Right renal pelvis (tissue), 4 donors: ENCODE measurements at places on chromosomes 1 and 21.

DNA sequence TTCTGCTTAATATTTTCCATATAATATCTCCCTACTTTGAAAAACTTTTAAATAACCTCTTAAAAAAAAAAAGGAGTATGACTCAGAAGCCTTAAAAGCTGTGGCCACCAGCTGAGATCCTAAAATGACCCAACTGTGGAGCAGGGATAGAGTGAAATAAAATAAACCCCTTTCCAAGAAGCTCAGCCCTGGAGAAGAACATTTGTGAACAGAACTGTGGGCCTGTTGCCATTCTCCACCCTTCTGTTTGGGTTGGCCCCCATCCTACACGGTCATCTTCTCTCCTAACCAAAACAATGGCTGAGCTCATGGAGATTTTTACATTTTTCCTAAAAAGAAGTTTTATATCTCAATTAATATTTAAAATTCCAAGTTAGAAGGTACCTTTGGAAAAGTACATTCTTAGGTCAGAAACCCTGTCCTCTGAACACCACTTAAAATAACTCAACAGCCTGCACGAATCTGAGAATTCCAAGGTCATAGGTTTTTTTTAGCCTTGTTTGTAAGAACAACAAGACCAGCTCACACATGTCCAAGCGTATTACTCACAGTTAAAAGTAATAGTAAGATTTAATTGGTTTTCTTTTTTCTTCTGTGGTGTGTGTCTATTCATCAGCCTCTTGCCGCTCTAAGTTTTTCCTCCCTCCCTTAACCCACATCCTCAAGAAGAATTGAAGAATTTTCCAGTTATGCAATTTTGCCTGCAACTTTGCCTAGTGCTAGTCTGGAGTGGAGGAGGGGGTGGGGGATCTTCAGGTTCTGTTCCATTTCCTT is 107.7 kb upstream of the ERRFI1 start:
- DNase-seq: no peak

GRCh38 chr1:247548769-247549182 is at the start of gene GCSAML:
Gene GCSAML, plus strand, starts transcription at chr1:247549134. Its CDS starts 58 bp downstream, at chr1:247549192.
- DNase-seq: no peak

- DNase-seq: no peak
Measured at GRCh38 chr1:112044745-112045144, 55.3 kb upstream of the KCND3 start.

- DNase-seq: no peak
Measured at GRCh38 chr1:17976854-17977253, 130.7 kb upstream of the IGSF21 start.

GRCh38 chr1:116311756-116312680 is 61.0 kb upstream of the ATP1A1 start:
- DNase-seq: no peak

DNA sequence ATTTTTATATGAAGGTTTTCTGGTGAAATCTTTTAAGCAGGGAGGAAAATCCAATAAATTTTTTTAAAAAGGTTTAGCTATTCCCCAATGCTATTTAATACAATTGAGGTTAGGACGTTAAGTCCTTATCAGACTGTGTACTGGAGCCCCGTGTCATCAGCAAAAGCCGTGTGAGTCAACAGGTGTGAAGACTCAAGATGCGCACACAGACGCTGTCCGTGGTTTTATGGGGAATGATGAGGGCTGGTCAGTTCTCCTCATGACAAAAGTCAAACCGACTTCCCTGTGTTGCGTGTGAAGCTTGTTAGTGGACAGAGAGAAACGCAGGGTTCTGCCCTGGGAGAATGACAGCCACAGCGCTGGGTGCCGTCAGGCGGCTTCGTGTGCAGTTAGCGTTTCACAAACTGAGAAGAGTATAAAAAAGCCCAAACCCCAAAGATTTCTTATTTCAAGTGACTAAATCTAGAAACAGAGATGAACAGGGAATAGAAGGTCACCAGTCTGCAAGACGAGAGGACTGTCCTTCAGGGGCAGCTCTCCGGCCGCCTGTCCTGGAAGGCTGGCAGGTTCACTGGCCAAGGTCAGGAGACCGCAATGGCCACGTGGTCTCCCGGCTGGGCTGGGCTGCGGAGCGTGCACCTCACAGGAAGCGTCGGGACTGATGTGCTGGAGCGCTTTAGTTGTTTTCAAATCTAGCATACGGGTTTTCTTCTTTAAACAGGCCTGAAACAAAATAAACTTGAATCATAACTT is 22.4 kb downstream of the PTTG1IP start:
- no peak for DNase-seq

DNA sequence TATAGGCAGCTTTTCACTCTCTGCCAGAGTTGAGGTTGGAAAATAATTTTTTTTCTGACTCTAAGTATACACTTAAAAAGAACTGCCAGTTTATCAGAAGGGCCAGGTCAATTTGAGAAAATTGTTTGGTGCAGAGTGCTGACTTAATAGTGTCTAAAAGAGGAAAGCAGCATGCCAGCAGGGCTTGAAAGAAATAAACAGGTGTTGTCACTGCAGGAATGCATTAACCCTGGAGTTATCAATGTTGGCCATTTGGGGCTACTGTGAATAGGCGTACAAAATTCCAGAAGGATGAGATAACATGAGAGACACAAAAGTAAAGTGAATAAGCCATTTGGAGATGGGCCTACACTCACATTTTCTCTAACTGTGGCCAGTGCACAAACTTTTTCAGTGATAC is 220.6 kb upstream of the PLD5 start:
- DNase-seq: no peak

- DNase-seq: no peak
Measured at GRCh38 chr1:115183721-115184259, 94.5 kb upstream of the TSPAN2 start.

DNA sequence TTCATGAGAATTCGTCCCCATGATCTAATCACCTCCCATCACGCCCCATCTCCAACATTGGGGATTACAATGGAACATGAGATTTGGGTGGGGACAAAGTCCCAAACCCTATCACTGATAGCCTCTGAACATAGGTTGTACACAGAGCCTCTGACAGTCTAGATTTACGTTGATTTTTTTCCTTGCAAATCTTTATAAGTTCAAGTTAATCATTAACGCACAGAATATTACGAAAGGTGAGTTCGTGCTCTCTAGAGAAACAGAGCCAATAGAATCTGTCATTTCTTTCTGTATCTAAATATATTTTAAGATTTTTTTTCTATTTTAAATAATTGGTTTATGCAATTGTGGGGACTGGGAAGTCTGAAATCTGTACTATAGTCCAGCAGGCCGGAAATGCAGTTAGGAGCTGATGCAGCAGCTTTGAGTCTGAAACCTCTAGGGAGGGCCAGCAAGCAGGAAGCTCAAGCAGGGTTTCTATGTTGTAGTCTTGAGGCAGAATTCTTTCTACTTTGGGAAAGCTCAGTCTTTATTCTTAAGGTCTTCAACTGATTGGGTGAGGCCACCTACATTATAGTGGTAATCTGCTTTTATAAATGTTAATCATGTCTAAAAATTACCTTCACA is 61.0 kb downstream of the SELENOF start:
- no peak for DNase-seq

DNA sequence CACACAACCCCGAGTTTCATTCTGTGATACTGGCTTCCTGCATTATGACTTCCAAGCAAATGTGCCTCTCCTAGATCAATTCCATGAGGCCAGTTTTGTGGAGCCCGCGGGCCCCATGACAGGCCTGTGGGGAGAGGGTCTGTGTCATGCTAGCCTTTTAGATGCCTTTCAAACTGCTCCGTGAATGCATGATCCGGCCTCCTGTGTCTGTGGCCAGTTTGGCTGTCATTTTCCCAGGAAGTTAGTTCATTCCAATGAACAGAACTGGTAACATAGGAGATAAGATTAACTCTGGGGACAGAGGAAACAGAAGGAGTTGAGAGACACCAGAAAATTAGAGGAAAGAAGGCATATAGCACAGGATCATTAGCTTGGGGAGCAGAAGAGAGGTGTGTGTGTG is 3.2 kb downstream of the FNDC7 start:
- no peak for DNase-seq

DNA sequence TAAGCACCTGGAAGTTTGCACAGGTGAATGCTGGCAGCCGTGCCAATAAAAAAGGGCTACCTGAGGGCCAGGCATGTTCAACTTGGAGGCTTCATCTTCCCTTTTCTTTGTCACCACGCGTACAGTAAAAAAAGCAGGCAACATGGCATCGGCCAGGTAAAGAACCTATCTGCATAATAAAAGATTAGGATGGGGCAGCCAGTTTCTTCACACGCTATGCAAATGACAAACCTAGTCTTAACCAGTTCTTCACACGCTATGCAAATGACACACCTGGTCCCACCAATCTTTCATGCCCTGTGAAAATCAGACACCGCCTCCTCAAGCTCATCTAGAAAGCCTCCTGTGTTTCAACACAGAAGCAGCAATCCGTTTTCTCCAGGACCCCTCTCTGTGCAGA is 413.4 kb downstream of the HLX start:
- DNase-seq: no peak

- DNase-seq: no peak
Measured at GRCh38 chr1:22607154-22607553, 29.3 kb upstream of the C1QA start.

GRCh38 chr1:162075862-162076261 is 6.4 kb downstream of the NOS1AP start:
- no peak for DNase-seq

DNA sequence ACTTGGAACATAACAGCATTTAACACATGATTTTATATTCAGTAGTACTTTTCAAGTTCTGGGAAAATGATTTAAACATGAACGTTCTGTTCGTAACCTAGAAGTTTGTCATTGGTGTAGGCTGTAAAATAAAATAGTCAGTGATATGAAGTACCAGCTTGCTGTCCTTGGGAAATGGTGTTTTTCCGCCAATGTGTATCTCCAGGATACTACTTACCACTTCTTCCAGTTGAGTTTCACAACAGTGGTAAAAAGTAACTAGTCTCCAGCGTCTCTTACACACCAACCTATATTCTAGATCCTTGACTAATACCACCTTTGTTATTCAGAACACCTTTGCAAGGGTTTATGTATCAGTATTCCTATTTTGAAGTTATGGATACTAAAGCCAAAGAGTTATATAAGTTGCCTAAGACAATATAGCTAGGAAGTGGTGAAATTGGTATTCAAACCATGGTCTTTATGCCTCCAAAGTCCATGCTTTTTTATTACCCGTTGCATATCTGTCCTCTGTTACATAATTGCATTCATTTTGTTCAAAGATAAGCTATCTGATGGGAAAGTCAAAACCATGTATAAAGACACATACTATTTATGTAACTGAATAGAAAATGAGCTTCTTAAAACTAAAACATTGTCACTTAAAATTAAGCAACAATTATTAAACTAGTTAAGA is 43.1 kb downstream of the HOOK1 start:
- no peak for DNase-seq

DNA sequence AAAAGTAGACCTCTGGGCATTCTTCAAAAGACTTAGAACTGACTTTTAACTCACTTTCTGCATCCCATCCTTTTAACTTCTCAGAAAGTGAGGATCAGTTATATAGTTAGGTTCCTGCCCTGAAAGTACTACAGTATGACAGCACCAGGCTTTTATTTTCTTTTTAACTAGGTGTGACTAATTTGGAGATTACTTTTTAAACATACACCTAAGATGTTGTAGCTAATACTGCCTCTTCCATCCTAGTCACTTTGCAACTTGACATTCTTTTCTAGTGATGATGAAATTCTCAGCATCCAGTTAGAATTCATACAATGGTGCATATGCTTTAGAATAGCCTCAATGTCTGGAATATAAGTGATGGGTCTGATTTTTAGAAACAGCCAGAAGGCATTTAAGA is 24.6 kb downstream of the RUNX1 start:
- no peak for DNase-seq

GRCh38 chr1:118013336-118013735 is 83.8 kb downstream of the WDR3 start:
- DNase-seq: no peak

DNA sequence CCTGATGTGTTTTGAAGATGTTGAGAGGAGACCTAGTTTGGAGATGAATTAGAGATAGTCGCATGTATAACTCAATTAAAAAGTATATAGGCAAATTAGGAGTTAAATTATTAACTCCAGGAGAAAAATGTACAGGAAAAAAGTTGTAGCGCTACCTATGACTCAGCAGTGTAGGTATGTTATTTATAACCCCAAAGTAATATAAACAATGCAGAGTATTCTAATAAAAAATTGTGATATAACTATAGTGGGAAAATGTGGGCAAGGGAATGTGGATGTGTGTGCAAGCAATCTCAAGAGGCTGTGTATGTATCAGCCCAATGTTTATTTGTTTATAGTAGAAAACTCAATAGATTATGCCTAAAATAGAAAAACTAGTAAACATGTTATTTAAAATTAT is 144.5 kb downstream of the BRINP2 start:
- no peak for DNase-seq

- DNase-seq: no peak
Measured at GRCh38 chr1:236063919-236064673, 794 bp downstream of the NID1 start.

DNA sequence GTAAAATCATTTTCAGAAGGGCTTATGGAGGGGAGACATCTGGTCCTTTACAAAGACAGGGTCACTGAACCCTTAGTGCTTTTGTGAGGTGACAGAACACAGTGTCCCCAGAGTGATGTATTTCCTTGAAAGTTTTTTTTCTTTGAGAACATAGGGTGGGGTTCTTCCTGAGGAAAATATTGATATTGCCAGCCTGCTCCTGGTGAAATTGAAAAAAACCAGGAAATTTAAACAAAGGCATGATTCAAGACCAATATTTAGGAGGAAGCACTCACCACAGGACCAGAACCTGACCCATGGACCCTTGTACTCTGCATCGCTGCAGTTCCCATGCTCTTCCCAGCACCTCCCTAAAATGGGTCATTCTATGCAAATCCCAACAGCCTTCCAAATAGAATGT is 63.7 kb downstream of the ST6GALNAC3 start:
- DNase-seq: no peak

- no peak for DNase-seq
Measured at GRCh38 chr1:91981996-91982609, 32.9 kb downstream of the BRDT start.

DNA sequence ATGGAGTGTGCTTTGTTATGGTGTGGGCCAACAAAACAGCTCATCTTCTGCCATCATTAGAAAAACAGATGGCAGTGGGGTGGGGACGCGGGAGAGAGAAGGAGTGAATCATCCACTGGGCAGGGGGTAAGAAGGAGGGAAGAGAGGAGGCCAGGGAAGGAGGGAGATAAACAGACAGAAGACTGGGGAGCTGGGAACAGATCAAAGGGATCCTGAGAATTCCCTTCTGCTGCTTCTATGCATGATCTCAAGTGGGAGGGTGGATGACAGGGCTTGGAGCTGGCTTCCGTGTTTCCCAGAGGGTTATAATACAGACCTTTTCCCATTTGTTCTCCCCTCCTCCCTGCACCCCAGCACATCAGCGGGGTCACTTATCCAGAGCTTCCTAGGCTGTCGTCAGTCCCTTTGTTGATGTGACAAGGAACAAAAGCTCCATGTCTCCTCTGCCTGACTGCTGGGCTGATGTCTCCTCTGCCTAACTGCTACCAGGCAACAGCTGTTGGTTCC is 338.6 kb downstream of the PAPPA2 start:
- no peak for DNase-seq

DNA sequence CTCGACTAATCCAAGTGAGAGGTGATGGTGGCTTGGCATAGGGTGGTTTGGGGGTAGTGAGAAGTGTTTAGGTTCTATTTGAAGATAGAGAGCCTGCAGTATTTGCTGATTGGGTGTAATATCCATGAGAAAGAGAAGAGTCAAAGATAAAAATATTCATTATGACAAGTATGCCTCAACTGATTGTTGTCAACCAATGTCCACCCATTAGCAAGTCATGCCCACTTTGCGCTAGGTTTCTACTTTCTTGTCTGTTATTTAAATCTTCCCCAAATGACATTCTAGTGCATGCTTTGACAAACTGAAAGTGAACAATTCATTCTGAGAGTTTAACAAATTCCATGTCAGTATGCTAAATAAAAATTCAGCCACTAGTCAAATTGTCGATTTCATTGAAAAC is 3.8 kb upstream of the XCL1 start:
- DNase-seq: no peak
